Stimulated activated CD4-positive, alpha-beta T cell treated with anti-CD3 and anti-CD28 coated beads, TNF-alpha, amount 100 ng/mL, for 24 hours (primary cell): ENCODE measurements at places on chromosomes 4 and X.

DNA sequence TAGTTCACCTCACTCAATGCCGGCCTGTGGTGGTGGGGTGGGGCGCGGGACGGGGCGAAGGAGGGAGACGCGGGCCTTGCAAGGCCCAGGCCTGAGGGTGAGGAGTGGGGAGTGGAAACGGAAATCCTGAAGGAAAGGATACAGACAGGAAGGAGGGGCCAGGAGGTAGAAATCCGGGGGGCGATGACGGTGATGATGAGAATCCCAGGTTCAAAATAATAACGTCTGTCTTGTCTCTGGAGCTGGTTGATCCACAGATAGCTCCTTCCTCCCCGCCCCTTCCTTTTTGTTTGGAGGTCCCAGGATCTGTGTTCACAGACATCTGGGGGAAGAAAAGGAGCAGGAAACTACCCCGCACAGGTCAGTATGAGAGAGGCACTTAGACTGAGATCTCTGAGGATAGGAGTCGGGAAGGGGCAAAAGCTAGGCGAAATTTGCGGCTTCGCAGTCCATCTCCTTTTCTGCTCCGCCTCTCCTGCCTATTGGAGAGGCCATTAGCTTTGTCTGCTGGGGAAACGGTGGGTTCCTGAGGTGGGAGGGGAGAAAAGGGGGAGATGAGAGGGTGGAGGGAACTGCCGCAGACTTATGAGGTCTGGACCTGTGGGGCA, 746 bp downstream of the TCEAL7 start:
- DNase-seq: no peak

- no peak for DNase-seq
Observed at GRCh38 chrX:141945426-141945825, 41.7 kb downstream of the MAGEC1 start.

GRCh38 chrX:26219351-26219750, 3.4 kb downstream of the MAGEB5 start:
- DNase-seq: no peak

- DNase-seq: no peak
Observed at GRCh38 chr4:69116645-69117321, 20.5 kb downstream of the UGT2B7 start.
